AG08395 (cell line): ENCODE measurements at places on chromosomes 3 and 15.

DNA sequence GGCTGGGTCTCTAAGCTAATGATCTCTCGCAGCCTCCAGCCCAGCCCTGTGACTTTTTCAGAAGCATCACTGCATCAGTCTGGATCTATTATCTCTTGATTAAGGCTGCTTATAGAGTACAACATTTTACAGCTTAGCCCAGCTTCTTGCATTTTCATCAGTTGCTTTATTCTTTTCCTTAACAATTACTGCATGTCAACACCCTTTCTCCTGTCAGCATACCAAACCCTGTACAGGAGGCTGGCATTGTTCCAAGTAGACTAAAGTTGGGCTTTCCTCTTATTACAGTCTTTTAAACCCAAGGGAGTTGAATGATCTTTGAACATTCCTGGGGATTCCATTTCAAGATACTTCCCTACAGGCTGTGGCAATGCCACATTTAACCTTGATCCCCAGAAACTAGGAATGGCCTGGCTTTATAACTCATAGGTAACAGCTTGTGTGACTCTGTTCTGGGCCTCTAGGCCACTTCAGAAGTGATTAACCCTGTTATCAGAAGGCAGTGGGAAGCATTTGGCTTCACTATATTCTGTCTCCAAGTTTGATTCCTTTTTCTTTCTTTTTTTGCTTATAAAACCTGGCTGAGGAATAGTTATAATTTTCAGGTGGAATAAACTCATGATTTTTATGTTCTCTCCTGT lies 182.9 kb downstream of the KCNMB2 start:
- no peak for DNase-seq

- DNase-seq = no peak
Measured at GRCh38 chr3:4360817-4361216, 57.6 kb downstream of the SETMAR start.

GRCh38 chr3:190595807-190596206 lies 81.9 kb downstream of the IL1RAP start:
- DNase-seq = no peak

- peak; percentile 35 for DNase-seq
Measured at GRCh38 chr3:48018841-48019240, 2.6 kb upstream of the MAP4 start.

DNA sequence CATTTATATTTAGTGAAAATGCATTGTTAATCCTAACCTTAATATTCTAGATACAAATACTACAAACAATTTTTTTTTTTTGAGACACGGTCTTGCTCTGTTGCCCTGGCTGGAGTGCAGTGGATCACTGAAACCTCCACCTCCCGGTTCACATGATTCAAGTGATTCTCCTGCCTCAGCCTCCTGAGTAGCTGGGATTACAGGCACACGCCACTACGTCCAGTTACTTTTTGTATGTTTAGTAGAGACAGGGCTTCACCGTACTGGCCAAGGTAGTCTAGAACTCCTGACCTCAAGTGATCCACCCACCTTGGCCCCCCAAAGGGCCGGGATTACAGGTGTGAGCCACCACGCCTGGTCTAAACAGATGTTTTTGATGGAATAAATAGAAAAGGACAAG lies 361.5 kb upstream of the NECTIN3 start:
- no peak for DNase-seq

- DNase-seq = no peak
Measured at GRCh38 chr15:43025150-43025549, 80.7 kb downstream of the UBR1 start.

DNA sequence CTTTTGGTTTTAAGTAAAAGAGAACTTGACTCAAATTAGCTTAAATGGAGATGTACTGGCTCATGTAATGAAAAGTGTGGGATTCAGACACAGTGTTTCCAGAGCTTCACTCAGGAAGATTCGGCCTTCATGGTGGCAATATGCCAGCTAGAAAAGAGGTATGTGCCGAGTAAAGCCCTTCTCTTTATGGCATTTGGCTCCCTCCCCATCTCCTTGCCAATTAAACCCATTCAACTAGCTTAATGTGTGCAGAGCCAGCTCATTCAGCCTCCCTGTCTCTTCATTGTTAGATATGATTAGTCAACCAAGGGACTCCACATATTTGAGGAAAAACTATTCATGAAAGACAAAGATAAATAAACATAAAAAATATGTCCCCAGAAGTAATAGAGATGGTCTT lies 15.0 kb upstream of the TRANK1 start:
- DNase-seq = no peak
